Brain microvascular endothelial cell (primary cell): ENCODE measurements at places on chromosomes 5 and 9.

DNA sequence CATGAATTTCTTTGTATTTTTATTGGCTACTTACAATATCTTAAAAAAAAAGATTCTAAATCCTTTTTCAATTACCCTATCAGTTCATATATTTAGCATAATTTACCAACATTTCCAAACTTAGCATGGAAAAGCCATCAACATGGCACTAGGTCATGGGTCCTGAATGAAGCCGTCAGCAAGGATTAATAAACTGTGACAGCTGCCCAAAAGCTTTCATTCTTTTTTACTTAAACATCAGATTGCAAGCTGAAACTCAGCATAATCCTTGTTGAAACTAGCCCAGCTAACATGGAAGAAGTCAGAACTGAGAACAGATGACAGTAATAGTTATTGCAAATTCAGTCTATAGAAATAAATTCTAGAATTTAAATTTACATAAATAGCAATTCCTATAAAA lies 209.8 kb downstream of the ADAMTS6 start:
- no peak for DNase-seq

GRCh38 chr9:114011313-114011712 lies 66.8 kb downstream of the AMBP start:
- no peak for DNase-seq

- no peak for DNase-seq
Observed at GRCh38 chr9:133456409-133456808, 3.4 kb upstream of the CACFD1 start.

DNA sequence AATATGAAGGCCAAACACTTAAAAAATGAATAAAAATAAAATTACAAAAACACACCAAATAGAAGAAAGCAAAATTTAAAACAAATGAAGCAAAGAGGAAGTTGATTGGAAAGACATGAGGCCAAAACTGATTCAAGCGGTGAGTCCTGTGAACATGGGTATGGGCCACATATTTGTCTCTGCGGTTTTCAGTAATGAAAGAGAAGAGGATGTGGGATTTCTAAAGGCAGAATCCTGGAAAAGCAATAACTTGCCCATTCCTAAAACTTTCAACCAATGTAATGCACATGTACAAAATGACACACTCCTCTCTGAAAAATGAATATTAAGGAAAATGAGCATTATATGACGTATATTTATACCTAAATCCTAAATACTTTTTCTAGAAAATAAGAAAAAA lies 263.7 kb downstream of the SEMA5A start:
- DNase-seq: no peak

DNA sequence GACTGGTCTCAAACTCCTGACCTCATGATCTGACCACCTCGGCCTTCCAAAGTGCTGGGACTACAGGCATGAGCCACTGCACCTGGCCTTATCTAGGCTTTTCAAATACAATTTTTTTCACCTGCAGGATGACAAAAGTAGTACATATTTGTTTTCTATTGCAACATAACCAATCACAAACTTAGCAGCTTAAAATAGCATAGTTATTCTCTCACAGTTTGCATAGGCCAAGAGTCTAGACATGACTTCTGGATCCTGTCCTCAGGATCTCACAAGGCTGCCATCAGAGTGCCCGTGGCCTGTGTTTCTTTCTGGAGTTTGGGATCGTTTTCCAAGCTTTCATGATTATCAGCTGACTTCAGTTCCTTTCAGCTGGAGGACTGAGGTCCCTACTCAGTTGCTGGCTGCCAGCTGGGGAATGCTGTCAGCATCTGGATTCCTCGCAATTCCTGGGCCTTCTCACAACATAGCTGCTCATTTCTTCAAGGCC lies 348.9 kb downstream of the ARHGEF28 start:
- no peak for DNase-seq

DNA sequence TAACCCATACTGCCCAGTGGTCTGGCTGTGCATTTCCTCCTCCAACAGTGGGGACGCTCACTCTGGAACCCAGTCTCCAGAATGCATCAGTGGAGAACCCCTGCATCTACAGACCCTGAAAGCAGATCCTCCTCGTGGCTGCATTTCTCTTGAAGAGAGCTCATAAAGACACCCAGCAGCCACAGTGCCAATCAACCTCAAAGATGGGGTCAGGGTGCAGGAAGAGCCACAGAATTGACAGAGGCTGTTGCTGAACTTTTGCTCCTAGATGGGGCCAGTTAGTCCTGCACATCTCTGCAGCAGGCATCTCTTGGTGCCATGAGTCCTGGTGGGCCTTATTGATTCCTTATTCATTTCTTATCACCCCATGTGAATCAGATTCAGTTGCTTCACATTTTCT lies 39.6 kb downstream of the ADRB2 start:
- no peak for DNase-seq
